ENCODE measurements at places on chromosomes 5 and 9. TPM values are rescaled to one million over a fixed set of nuclear protein-coding genes. Genes with fewer than 3 reads are reported as not detected.

Gene IARS1
- total RNA-seq, result 227 TPM

Gene PCDHGA12
- 0.09 TPM for total RNA-seq

Gene HAND1
- total RNA-seq, result not detected

- no peaks in the 10 kb centered on the region for H3K27me3 ChIP-seq
- H3K4me3 ChIP-seq, result no peak overlapping the region
- no peak overlapping the region for H3K27ac ChIP-seq
Measured at GRCh38 chr5:128408622-128409021, 129.4 kb downstream of the FBN2 start.

GRCh38 chr9:27475057-27475595 lies 49.0 kb upstream of the IFNK start:
- DNase-seq, result no peak
- no peak overlapping the region for H3K27ac ChIP-seq
- H3K4me1 ChIP-seq, result no peaks in the 10 kb centered on the region
- no peaks in the 10 kb centered on the region for H3K27me3 ChIP-seq
- H3K4me3 ChIP-seq, result no peak overlapping the region
- no peaks in the 10 kb centered on the region for H3K36me3 ChIP-seq
